ENCODE measurements at places on chromosomes 3 and 15. TPM values are rescaled to one million over a fixed set of nuclear protein-coding genes. Genes with fewer than 3 reads are reported as not detected.

DNA sequence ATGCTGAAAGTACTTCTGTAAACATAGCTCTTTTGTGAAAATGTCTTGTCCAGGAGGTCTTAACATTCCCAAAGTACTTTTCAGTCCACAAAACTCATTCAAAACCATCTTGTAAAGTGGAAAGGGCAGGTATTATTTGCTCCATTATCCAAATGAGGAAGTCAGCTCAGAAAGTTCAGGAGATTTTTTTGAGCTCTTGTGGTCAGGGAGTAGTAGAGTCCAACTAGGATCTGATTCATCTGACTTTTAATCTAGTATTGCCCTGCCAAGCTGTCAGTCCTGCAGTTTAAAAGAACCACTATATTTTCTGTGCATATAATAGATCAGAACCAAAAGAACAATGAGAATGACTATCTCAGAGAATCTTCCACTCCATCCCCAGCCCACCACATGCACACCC, 83.5 kb downstream of the FOXB1 start:
- no peak for DNase-seq

DNA sequence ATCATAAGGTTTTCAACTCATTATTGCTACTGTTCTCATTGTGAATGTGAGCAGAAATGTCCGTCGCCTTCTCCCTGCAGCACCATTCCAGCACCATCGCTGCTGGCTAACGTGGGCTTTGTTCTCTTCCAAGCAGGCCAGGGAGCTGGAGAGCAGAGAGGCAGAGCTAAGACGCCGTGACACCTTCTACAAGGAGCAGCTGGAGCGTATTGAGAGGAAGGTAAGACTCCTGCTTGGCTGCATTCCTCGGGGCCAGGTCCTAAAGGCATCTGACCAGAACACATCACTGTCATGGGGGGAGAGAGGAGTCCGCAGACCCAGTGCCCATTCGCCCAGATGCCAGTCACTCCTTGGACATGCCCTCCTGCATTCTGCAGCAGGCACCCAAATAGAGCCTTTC, 130.4 kb upstream of the PLXNA1 start:
- DNase-seq = no peak

DNA sequence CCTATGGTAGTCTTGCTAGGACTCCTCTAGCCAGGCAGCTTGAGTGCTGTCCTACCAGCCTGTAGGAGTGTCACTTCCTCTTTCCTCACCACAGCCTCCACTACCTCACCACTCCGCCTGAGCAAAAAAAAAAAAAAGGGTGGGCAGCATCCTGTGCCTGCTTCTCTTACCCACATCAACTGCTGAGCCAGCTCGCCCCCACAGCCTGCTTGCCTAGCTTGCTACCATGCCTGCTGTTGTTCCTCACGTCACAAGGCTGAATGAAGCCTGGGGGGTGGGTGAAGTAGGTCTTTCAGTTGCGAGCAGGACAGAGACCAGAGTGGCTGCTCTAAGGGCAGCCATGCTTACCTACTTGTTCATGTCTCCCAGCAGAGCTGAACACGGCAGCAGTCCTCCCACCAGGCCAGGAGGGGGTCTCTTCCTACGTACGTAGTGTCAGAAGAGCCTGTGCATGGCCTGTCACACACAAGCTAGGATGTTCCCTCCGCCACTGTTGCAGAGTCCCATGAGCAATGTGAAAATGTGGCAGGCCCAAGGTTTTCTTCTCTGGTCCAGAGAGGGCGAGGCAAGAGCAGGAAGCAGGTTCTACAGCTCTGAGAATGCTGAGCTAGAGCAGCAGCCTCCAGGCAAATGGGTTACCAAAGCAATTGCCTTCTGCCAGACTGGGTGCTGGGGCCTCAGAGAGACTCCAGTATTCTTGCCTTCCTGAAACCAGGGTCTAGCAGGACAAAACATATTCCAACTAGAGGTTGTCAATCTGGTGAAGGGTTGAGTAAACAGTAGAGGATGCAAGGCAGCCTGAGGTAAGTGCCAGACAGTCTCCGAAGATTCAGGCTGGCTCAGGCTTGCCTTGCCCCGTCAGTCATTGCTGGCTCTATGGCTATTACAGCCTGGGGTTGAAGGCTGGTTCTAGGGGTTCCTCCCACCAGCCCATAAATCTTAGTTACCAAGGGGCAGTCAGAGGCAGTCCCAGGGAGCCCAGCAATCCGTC, 8.1 kb downstream of the PPM1M start:
- DNase-seq = no peak

The OIP5 gene
- total RNA-seq = 0.33 TPM

DNA sequence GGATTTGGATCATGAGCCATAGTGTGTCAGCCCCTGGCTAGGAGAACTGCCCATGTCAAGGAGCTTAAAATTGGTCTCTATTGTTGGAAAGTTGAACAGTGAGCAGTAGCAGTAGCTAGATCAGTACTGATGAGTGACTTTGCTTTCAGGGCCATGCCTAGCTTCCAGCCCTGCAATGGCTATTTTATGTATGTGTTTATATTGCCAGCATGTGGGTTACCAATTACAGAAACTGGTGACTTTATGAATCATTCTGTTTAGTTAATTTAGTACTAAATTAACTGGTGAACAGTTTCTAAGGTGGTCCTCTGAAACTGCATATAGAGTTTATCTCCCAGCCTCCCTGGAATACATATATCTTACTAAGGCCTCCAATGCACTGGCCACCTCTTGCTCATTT, 908.1 kb upstream of the ALCAM start:
- DNase-seq = no peak

GRCh38 chr3:73236867-73237266, 175.4 kb downstream of the EBLN2 start:
- DNase-seq = no peak

- no peak for DNase-seq
Observed at GRCh38 chr3:166291186-166291955, 454.1 kb upstream of the BCHE start.

GRCh38 chr3:172066880-172067796, 27.8 kb downstream of the FNDC3B start:
- DNase-seq = no peak
